ENCODE measurements at places on chromosomes 11 and 22.

GRCh38 chr11:128491195-128491936 lies 96.0 kb downstream of the ETS1 start:
- DNase-seq: no peak

- no peak for DNase-seq
Observed at GRCh38 chr11:125167292-125167953, 2.9 kb downstream of the PKNOX2 start.

DNA sequence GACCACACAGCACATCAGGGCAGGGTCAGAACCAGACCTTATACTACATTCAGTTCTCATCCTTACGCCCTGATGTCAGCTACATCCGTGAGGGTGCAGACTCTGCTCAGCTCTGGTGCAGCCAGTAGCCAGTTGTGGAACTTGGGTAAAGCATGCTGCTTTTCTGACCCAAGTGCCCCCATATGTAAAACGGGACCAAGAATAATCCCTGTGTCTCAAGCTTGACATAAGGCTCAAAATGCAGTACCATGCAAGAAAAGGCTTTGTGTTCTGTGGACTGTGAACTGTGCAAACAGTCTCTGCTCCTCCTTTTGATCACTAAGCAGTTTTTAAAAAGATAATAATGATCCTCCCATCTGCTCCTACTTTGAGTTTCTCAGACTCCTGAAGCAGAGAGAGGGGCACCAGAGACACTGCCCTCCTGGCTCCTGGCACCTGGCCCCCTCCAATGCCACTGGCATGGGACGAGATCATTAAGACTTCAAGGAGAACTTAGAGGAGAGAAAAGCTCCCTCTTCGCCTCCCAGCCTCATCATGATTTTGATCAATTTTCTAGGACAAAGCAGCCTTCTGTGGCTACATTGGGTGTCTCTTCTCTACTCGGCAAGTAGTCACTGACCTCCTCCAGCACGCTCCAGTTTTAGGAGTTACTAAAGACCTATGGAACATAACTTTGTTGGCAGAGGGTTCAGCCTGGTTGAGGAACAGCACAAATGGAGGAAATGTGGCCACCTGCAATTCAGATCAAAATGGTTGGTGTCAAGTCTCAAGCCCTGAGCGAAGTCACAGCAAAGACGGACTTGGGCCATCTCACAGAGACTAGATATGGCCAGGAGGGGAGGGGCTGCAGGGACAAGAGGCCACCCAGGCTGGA lies 23.9 kb downstream of the IL10RA start:
- no peak for DNase-seq

DNA sequence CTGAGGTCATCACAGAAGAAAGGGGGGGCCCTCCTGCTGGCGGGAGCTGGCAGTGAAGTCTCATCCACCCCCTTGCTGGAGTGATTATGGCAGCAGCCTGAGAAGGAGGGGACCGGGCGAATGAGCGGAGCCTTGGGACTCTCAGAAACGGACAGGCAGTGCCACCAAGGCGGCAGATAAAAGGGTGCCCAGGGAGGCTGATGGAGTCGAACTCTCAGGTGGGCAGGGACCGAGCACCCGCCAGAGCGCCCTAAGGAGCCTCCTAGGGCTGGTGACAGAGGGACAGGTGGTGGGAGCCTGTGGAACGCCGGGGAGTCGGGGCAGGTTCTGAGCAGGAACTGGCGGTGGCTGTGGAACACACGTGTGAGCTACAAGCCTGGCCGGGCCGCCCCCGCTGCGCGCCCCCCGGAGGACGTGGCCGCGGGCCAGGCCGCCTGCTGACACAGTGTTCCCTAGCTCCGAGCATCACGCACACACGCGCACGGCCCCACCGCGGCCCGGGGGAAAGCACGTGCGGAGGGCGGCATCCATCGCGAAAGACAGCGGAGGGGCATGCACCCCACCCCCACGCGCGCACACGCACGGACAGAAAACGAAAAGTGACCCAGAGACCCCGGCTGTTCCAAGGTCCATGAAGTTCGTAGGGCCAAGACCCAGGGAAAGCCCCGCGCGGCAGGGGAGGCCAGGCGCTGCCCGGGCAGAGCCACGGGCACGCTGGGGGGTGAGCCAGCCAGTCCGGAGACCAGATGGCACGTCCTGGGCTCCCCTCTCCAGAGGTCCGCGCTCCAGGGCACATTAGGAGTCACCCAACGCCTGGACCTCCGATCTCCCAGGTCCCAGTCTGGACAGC lies 1.0 kb downstream of the VWCE start:
- no peak for DNase-seq

DNA sequence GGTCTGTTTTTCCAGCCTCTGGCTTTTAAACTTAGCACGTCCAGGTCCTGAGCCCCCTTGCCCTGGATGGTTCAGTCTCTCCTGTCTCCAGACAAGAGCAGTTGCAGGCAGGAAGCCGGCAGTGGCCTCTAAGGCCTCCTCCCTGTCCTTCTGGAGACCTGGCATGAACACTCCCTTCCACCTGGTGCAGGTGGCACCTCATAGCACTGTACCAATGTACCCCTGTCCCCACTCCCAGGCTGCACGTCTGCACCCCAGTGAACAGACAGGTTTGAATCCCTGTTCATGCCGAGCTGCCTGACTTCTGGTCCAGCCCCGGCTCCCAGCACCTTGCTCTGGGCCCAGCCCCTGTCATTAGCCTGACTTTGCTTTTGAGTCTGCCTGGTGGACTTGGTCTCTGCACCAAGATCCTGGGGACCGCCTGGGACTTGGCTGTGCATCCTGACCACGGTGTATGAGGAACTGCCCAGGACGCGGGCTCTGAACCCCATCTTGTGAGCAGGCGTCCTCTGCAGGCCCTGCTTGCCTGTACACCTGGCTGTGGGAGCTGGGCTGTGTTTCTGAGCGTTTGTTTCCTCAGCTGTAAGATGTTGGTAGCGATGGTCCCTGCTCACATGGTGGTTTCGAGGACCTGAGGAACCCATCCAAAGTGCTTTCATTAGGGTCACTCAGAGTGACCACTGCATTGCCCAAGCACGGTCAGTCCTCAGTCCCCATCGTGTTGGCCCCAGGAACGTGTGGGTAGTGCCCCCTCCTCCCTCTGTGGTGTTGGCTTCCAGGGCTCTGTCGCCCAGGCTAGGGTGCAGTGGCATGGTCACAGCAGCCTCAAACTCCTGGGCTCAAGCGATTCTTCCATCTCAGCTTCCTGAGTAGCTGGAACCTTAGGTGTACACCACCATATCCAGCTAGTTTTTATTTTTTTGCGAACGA lies 75.0 kb upstream of the SHANK2 start:
- no peak for DNase-seq
